Effector memory CD4-positive, alpha-beta T cell (primary cell): ENCODE measurements at places on chromosomes 12 and 14.

GRCh38 chr12:49961993-49962764, 507 bp downstream of the AQP5 start:
- DNase-seq = no peak

DNA sequence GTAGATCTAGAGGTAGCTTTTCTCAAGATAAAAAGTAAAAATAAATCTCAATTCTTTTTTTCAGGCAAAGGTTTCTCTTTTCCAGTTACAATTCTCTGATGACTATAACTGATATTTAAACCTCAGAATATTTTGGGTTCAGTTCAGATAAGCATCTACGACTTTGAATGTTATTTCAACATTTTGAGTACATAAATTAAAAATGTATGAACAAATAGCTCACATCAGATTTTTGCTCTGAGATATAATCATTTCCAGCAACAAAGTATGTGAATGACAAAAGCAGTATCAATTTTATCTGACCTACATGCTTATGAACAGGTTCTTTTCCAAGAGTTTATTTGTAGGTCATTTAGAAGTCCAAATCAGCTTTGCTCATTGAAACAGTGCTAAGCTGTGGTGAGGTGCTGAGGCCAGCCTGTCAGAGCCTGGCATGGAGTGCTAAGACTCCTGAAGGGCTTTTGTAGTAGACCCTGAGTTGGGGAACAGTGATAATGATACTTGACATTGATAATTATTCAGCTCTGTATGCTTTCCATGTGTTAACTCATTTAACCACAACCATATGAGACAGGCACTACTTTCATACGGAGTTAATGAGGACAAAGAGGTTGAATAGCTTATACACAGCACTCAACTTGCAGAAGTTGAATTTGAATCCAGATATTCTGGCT, 205.0 kb upstream of the DCN start:
- no peak for DNase-seq

- no peak for DNase-seq
Observed at GRCh38 chr12:49109641-49110463, 795 bp downstream of the LMBR1L start.

GRCh38 chr12:108462686-108463085, 52.4 kb upstream of the FICD start:
- no peak for DNase-seq

DNA sequence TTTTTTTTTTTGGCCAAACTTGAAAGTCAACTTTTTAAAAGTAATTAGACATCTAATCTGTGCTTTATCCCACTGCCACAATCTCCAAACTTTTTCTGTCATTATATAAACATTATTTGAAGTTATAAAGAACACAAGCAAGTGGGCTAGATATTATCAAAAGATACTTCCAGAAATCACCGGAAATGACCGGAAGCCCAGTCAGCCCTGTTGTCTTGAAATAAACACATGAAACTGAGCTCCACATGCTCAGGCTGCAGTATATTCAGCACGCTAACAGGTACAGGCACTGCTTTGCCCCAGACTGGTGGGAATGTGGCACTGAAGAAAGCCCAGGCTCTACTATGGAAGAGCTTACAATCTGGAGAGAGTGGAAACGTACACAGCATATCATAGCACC, 158.9 kb upstream of the PLEKHG7 start:
- no peak for DNase-seq

GRCh38 chr12:93039062-93039461, 110.0 kb upstream of the EEA1 start:
- no peak for DNase-seq

- no peak for DNase-seq
Observed at GRCh38 chr12:49959685-49960473, 1.8 kb upstream of the AQP5 start.

GRCh38 chr12:52392465-52393007, 7.1 kb upstream of the KRT84 start:
- DNase-seq = no peak

GRCh38 chr12:109982210-109982609, 14.0 kb downstream of the GIT2 start:
- no peak for DNase-seq

DNA sequence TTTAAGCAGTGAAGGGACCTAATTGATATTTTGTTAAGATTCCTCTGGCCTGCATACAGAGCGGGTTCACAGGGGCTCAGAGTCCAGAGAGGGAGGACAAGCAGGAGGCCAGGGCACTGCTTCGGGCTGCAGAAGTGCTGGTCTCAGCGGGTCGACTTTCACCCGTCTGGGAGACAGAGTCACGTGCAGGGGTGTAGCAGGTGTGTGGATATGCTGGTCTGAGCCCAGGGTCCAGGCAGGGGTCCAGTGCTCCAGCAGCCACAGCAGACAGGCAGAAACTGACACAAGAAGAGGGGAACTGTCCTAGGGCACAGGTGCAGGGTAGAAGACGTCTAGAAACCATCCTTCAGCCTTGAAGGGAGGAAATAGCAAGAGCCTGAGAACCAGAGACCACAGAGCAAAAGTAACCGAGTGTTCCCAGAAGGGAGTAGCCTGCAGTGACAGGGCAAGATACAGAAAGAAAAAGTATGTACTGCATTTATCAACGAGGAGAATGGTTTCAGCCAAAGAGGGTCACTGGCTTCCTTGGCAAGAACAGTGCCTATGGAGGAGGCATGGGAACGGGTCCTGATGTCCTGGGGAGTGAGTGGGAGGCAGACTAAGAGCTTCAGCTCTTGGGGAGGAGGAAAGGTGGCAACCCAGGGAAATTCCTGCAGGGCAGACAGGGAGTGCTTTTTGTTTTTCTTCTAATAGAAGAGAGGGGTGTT, 28.7 kb downstream of the FBXO21 start:
- DNase-seq = no peak

DNA sequence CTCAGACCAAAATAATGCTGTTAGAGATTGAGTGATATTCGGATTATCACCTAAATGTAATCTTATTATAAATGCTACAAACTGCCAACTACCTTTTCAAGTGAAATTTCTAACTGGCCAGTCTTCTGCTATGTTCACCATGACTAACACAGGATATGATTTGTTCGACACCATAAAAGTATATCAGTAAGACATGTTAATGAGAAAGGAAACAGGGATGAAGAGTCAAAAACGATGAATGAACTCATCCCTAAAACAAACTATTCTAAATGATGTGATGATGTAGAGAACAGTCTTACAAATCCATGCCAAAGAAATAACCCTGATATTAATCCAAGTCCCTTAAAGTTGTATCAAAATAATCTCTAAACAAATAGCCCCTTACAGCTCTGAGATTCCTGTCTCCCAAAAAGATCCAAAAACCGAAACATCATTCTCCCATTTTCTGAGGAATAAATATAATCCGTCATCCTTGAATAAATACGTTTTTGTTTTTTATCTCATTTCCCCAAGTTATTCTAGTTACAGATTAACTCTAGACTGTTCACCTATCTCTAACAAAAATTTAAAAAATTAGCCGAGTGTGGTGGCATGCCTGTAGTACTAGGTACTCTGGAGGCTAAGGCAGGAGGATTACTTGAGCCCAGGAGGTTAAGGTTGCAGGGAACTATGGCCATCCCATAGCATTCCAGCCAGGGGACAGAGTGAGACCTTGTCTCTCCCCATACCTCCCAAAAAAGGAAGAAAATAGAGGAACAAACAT, 9.1 kb downstream of the SCAF11 start:
- DNase-seq = no peak
